GM23338 (cell line): ENCODE measurements at places on chromosomes 5 and 9. TPM values are rescaled to one million over a fixed set of nuclear protein-coding genes. Genes with fewer than 3 reads are reported as not detected.

DNA sequence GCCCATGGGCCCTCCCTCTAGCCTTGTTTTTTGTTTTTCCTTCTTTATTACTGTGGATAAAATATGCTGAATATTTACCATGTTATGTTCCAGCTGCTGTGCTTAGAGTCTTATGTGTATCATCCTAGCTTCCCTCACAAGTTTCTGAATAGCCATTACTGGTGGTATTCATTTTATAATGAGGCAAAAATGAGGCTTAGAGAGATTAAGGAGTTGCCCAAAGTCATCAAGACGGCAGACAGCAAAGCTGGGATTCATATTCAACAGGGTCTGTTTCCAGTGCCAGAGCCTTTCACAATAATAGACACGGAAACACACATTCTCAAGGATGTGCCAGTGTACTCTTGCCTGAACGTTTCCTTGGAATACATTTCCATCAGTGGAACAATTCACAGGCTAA is 258.1 kb downstream of the CTNND2 start:
- DNase-seq = no peak

The SLIT3 gene
- total RNA-seq = 0.59 and 4.3 TPM in 2 replicates

GRCh38 chr9:79764374-79764773 is 192.6 kb downstream of the TLE4 start:
- DNase-seq = no peak

GRCh38 chr5:141476132-141476911 is 556 bp downstream of the PCDHGC3 start:
- peak; percentile 64 for DNase-seq

The IFNE gene
- 0.21 and 0.35 TPM in 2 replicates for total RNA-seq

The ZNF883 gene
- total RNA-seq = 11.8 and 44.4 TPM in 2 replicates

- DNase-seq = peak; percentile 64
Measured at GRCh38 chr9:13524245-13524644, 244.8 kb upstream of the MPDZ start.

DNA sequence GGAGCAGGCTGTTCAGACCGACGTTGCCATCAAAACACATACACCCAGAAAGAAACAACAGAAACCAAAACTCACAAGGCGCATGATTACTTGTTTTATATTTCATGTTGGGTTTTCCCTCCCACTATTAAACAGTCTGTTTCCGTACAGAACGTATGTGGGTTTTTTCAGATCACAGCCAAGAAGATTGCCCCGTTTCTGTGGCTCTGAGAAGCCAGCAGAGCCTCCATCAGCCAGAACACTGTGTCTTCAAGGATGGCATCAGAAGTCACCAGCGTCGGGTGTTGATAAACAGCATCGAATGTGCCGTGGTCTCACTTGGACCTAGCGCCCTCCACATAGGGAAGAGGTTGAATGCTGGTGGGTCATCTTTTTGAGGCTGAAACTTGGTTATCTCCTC is 42.8 kb downstream of the FAM78A start:
- DNase-seq = no peak

DNA sequence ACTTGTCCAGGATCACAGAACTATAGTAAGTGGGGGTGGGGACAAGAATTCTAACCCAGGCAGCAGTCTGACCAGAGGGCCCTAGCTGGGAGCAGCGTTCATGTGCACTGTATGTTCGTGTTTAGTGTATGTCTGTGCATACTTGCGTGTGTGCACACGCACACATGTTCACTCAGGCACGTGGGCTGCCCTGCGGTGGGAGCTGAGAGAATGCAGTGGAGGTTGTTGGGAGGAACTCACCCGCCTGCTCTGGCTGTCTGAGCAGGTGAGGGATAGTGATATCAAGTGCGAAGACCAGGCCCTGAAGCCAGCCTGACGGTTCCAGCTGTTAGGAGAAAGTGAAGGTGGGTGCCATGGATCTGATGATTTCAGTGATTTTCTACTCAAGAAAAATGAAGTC is 942 bp downstream of the DCANP1 start:
- no peak for DNase-seq

- DNase-seq = no peak
Measured at GRCh38 chr5:67306965-67307607, 110.5 kb upstream of the CD180 start.

The CDKN2B-AS1 gene
- total RNA-seq = 0.14 TPM in 1 of 2 replicates, not detected in the other

GRCh38 chr9:94183240-94183999 is 75.7 kb upstream of the ZNF169 start:
- DNase-seq = no peak

- DNase-seq = peak; percentile 13
Measured at GRCh38 chr5:145471831-145472612, 363.1 kb downstream of the PRELID2 start.

DNA sequence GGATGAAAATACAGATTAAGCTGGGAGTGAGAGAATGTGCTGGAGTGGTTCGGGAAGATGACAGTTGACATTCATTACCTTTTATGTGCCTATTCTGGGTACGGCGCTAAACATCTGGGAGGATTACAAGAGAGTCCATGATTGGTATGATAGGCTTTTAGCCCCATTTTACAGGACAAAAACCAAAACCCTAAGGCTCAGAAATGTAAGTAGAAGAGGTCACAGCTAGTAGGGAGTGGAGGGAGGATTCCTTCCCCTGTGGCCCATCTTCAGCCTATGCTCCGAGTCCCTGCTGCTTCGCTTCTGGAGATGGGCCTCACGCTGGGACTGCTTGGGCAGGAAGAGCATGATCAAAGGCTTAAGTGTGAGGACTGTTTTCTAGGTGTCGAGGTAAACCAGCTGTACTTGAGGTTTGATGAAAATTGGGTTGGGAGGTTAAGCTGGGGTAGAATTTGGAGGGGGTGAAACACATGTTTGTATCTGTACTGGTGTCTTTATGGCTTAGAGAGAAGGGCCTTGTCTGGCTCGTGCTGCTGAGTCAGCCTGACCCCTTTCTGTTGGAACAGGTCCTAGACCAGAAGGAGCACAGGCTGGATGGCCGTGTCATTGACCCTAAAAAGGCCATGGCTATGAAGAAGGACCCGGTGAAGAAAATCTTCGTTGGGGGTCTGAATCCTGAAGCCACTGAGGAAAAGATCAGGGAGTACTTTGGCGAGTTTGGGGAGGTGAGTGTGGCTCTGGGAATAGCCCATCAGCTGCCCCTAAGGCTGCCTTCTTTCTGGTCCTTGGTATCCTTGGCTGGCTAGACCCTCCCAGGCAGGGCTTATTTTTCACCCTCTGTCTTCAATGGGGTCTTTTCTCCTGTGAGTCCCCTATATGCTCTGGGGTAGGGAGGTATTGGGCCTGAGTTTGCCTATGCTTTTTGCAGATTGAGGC is 2.1 kb downstream of the HNRNPAB start:
- no peak for DNase-seq

DNA sequence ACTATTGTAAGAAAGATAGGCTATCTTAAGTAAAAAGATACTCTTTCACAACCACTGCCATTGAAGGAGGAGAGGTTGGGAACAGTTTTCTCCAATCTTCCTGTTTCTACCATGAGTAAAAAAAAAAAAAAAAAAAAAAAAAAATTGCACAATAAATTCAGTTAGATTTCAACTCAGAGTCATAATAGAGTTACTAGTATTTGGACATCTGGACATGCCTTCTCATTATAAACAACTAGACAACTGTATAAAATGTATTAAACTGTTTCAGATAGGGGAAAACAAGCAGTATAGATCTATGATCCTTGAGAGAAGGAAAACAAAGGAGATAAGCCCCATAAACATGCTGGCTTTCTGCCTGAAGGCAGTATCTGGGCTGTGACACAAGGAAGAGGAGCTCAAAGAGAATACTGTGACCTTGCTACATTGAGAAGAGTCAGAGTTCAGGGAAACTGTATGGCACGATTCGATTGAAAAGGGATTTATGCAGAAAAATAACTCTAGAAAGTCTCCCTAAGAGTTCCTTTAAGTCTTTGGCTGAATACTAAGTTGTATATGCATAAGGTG is 249.2 kb upstream of the POU5F2 start:
- DNase-seq = no peak

The ANKRD55 gene
- total RNA-seq = not detected in 2 replicates

DNA sequence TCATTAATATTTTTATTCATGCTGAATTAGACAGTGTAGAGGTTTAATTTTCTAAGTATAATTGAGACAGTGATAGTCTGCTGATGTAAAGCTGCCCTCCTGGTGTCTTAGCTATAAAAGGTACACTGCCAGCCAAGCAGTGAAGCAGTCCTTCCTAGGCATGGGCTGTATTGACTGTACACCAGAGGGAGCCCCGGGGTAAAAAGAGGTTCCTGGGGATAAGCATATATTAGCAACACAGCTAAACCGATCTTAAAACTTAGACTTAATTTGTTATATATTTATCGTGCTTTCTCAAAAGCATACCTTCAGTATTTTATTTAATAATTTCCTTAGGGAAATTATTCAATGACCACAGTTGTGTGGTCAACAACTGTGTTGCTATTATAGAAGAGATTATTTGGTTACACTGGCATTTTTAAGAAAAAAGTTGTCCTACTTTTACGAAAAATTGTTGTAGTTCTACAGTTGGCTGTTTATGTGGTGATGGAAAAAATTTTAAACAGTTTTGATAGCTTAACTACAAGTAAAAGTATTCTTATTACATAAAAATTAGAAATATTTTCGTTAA is 68.8 kb downstream of the ELL2 start:
- peak; percentile 70 for DNase-seq

DNA sequence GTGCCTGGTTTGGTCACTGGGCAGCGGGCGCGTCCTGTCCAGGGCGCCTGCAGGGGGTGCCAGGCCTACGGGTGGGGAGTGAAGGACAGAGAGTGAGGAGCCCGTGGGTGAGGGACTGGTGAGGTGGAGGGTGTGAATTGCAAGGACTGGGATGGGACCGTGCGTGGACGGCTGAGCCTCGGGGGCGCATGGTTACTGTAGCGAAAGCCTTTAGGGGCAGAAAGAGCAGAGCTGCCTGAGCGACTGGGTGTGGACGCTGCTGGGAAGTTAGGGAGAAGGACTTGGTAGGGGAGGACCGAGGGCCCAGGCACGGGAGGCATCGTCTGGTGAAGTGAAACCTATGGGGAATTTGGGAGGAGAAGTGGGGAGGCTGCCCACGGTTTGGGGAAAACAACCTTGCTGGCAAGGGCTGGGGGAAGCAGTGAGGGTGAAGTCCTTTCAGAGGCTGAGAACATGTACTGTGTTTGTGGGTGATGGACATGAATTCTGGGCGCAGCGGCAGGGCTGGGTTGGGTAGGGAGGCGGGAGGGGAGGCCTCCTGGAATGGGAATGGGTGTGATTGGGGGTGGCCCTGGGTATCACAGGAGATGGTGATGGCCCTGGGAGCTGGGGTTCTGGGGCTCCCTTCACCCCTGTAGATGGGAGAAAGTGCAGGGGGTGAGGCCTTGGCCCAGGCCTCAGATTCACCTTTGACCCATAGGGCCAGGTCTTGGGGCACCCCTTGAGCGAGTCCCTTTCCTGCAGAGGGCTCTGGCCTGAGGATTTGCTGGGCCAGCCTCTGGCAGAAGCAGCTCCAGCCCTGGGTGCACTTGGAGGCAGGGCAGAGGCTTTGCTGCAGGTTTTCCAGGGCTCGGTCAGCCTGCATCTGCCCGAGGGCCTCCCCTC is 1.7 kb upstream of the TOR4A start:
- no peak for DNase-seq

The NUTM2G gene
- total RNA-seq = 0.54 and 1.6 TPM in 2 replicates

- no peak for DNase-seq
Measured at GRCh38 chr9:2023042-2023441, 7.9 kb downstream of the SMARCA2 start.

DNA sequence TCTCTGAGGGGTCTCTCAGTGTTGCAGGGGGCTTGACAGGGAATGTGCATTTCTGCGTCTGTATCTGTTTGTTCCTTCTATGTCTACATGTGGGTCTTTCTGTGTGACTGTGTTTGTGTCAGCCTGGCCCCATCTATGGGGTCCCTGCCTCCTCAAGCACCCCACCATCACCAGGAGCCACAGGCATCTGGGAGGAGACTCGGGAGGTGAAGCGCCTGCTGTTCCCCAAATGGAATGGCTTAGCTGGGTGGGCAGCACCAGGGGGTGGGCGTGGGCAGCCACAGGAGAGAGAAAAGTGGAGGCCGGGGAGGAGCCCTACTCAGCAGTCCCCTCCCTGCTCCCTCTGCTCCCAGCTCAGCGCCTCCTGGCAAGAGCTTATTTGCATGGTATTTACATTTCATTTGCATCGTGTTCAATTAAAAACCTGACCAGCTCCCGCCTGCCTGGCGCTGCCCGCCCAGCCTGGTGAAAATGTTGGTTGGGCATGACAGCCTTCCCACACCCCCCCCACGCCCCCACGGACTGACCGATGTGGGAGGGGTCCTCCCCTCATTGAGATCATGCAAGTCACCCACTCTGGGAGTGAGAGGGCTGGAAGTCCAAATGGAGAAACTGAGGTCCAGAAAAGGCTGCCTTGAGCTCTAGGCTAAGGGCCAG is 50.5 kb downstream of the CXXC5 start:
- DNase-seq = peak; percentile 94

DNA sequence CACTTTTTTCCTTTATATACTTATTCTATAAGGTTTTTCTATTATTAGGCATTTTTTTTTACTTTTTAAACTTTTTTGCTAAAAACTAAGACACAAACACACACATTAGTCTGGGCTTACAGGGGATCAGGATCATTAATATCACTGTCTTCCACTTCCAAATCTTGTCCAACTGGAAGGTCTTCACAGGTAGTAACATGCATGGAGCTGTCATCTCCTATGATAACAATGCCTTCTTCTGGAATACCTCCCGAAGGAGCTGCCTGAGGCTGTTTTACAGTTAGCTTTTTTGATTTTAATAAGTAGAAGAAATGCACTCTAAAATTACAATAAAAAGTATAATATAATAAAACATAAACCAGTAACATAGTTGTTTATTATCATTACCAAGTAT is 345.5 kb upstream of the PTGER4 start:
- no peak for DNase-seq

The EPB41L4A gene
- total RNA-seq = 3.4 and 6.0 TPM in 2 replicates

The CDKN2A gene
- 0.87 and 4.0 TPM in 2 replicates for total RNA-seq

DNA sequence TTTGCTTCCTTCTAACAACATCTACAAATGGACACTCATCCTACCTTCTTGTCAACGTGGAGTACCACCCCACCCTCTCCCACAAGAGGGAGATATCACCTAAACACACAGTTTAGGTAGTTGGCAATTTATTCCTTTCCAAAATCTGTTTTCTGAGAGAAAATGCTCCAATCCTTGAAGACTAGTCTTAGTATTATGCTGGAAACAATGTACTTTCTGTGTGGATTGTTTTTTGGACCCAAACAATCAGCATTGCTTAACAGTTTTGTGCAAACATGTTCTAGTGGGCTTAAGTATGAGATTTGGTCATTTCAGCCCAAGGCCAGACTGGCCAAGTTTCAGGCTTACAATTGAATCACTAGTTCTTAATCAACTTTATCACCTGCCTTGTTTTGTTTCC is 359.1 kb downstream of the ARHGEF28 start:
- peak; percentile 36 for DNase-seq
